ENCODE measurements at places on chromosomes 12 and 14. TPM values are rescaled to one million over a fixed set of nuclear protein-coding genes. Genes with fewer than 3 reads are reported as not detected.

C14orf132 gene
- total RNA-seq, result 76.4 TPM

PRH1 gene
- total RNA-seq, result 32.3 TPM

BICDL1 gene
- total RNA-seq, result 0.47 TPM

ZC2HC1C gene
- 5.1 TPM for total RNA-seq

DNA sequence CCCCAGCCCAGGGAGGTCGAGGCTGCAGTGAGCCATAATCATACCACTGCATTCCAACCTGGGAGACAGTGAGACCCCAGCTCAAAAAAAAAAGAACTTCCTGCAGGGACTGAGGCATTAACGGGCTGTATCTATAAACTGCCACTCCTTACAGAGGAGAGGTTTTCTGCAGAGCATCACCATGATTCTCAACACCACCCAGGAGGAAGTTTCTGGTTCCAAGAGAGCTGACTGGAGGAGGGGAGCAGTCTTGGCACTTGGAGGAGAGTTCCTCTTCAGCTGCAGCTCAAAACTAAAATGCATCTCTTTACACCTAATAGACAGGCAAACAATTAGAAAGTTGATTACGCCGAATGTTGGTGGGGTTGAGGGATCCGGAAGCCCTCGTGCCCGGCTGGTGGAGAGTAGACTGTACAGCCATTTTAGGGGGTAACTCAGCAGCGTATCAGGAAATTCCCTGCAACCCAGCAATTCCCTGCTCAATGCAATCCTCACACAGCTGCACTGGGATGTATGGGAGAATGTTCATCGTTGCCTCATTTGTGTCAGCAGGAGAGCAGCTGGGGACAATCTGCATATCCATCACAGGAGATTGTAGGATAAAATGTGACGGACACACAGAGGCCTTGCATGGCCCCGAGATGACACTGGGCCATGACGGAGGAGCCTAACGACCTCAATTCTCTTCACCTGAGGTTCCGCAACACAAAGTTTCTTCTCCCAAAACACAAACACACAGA lies 36.6 kb downstream of the ACTN1 start:
- no peak overlapping the region for H3K4me3 ChIP-seq
- H3K27me3 ChIP-seq, result no peaks in the 10 kb centered on the region
- ATAC-seq, result no peak
- peak overlapping the region; percentile 89 for H3K27ac ChIP-seq
- H3K36me3 ChIP-seq, result no peaks in the 10 kb centered on the region
- peaks cover 100% of the 10 kb centered on the region for H3K4me1 ChIP-seq

GRCh38 chr12:95723693-95724384 lies 66.7 kb downstream of the NTN4 start:
- no peaks in the 10 kb centered on the region for H3K36me3 ChIP-seq
- H3K4me1 ChIP-seq, result no peaks in the 10 kb centered on the region
- no peak for ATAC-seq
- H3K4me3 ChIP-seq, result no peak overlapping the region
- no peak overlapping the region for H3K27ac ChIP-seq

DNA sequence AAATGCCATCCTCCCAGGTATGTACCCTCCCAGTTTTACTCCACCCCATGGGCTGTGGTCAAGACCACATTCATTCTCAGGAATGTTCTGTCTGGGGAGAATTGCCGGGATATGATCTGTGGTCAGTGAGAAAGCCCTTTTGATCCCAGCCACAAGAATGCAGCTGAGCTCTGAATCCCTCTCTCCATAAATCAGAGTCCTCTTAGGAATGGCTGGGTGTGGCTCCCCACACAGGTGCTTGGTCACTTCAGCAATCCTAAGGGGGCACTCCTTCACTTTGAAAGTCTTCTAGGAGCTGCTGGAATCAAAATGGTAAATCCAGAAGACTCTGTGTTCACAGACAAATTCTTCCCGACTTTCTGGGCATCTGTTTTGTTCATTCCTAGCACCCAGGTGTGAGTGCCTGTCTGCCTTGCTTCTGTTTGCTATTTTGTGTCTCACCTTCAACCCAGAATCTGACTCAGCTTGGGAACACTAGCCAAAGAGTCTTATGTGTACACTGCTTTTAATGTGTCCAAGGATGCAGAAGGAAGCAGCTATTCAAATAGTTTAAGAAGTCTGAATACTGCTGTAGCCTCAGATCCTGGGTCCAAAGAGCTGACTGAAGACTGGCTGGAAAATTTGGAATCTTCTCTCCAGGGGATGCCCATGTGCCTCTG lies 144.6 kb upstream of the CDKN3 start:
- no peaks in the 10 kb centered on the region for H3K36me3 ChIP-seq
- no peaks in the 10 kb centered on the region for H3K27me3 ChIP-seq
- H3K4me3 ChIP-seq, result no peak overlapping the region

Data from gastroesophageal sphincter (tissue), 4 donors.